ENCODE measurements at places on chromosomes 6 and 20. TPM values are rescaled to one million over a fixed set of nuclear protein-coding genes. Genes with fewer than 3 reads are reported as not detected.

TSHZ2 gene
- not detected for total RNA-seq

PROCR gene
- total RNA-seq: 3.2 TPM

TXLNB gene
- total RNA-seq: 0.08 TPM

CLPSL1 gene
- not detected for total RNA-seq

ANGPT4 gene
- not detected for total RNA-seq

TMEM244 gene
- not detected for total RNA-seq

SLC18B1 gene
- total RNA-seq: 3.3 TPM

MCHR2 gene
- not detected for total RNA-seq

LAMA4 gene
- total RNA-seq: 220 TPM

RSPO4 gene
- not detected for total RNA-seq

PRR3 gene
- 12.1 TPM for total RNA-seq

DEFB124 gene
- not detected for total RNA-seq

FNDC1 gene
- 0.64 TPM for total RNA-seq

HCRTR2 gene
- total RNA-seq: not detected

RGS17 gene
- 2.9 TPM for total RNA-seq

DNAAF9 gene
- total RNA-seq: 13.7 TPM

MAP7 gene
- 0.38 TPM for total RNA-seq

SLC22A1 gene
- 1.0 TPM for total RNA-seq

MLIP gene
- total RNA-seq: not detected

GTSF1L gene
- not detected for total RNA-seq

BTN1A1 gene
- total RNA-seq: not detected

LINC00237 gene
- total RNA-seq: not detected

PNLDC1 gene
- total RNA-seq: not detected

SLC22A2 gene
- not detected for total RNA-seq

CST2 gene
- not detected for total RNA-seq

MUC22 gene
- total RNA-seq: not detected

PXDC1 gene
- 131 TPM for total RNA-seq

ASIP gene
- total RNA-seq: not detected

RIMS4 gene
- total RNA-seq: 0.75 TPM

CALHM4 gene
- not detected for total RNA-seq

FNDC11 gene
- total RNA-seq: 0.34 TPM

KCNS1 gene
- total RNA-seq: 0.26 TPM

CLIC5 gene
- not detected for total RNA-seq

PRRT1 gene
- total RNA-seq: 2.1 TPM

ZBTB12 gene
- 8.3 TPM for total RNA-seq

BPIFB2 gene
- total RNA-seq: not detected

AGER gene
- 4.1 TPM for total RNA-seq

NRSN1 gene
- total RNA-seq: not detected

HTR1E gene
- total RNA-seq: not detected

FAM209A gene
- 0.42 TPM for total RNA-seq

SPATA25 gene
- 2.9 TPM for total RNA-seq

IL17A gene
- not detected for total RNA-seq

GINM1 gene
- 66.2 TPM for total RNA-seq

BMP6 gene
- not detected for total RNA-seq

NRSN2 gene
- 47.3 TPM for total RNA-seq

IRAK1BP1 gene
- total RNA-seq: 2.9 TPM

SUPT3H gene
- 13.2 TPM for total RNA-seq

SLC22A7 gene
- total RNA-seq: not detected

BNIP5 gene
- not detected for total RNA-seq

EYS gene
- total RNA-seq: not detected

FBXL4 gene
- total RNA-seq: 16.6 TPM

PAX1 gene
- not detected for total RNA-seq

BLCAP gene
- 71.9 TPM for total RNA-seq
